Activated CD8-positive, alpha-beta memory T cell treated with anti-CD3 and anti-CD28 coated beads for 4 hours (primary cell): ENCODE measurements at places on chromosomes 16 and 17.

DNA sequence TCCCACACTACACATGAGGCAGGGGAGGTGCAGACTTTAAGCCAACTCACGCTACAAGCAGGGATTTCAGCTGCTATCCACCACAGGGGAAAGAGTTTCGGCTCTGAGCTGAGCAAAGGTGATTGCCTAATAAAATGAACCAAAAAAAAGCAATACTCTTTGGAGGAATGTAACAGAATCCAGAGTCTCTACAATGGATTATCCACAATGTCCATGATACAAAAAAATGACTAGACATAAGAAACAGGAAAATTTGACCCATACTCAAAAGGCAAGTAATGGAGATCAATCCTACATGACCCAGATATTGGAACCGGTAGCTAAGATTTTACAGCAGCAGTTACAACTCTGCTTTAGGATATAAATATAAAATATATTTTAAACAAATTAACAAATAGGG, 19.0 kb upstream of the TMEM204 start:
- DNase-seq, result no peak

DNA sequence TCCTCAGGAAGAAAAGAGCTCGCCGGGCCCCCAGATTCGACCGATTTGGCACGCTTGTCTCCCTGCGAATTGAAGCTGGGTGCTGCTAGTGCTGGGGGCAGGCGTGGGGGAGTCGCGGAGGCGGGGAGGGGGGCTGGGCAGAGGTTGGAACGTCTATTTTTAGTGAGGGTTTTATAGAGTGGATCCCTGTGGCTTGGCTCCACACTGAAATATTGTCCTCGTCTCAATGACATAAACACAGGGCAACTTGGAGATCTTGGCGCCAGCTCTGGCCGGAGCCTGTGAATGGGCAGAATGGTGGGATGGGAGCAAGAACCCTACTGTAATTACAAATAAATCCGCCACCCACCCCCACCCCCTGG, 15.7 kb upstream of the NOG start:
- no peak for DNase-seq

DNA sequence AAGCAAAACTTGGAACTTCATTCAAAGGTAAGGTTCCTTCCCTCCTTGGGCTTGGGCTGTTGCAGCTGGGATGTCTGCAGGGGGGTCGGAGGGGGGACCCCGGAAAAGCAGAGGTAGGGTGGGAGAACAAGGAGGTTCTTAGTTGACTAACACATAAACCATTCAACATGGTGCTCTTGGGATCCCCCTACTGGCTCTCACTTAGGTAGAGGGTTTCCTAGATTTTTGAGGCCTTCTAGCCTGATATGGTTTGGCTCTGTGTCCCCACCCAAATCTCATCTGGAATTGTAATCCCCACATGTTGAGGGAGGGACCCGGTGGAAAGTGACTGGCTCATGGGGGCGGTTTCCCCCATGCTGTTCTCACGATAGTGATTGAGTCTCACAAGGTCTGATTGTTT, 93.9 kb downstream of the RGS9 start:
- DNase-seq, result no peak

DNA sequence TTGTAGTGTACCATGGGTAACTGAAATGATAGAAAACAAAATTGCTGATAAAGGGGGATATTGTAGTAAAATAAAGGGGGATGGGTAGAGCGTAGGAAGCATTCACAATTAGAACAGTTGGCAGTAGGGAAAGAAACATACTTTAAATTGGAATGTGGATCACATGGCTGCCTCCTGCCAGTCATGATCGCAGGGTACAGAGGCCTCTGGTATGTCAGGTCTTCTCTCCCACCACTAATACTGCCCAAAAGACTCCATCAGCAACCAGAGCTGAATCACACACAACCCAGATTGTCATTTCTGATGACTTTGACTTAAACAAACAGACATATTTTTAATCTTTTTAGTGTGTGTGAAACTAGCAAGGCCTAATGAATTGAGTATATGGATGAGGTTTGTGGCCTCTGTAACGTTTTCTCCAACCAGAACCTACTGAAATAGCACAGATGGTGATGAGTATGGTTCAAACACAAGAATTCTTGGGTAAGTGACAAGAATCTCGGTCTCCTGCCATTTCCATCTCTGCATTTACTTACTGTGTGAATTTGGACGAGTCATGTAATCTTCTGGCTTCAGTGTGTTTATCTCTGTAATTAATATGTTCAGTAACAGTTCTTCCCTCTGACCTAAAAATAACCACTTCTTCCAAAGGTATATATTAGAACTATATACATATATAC, 112.6 kb downstream of the USP22 start:
- DNase-seq, result no peak

DNA sequence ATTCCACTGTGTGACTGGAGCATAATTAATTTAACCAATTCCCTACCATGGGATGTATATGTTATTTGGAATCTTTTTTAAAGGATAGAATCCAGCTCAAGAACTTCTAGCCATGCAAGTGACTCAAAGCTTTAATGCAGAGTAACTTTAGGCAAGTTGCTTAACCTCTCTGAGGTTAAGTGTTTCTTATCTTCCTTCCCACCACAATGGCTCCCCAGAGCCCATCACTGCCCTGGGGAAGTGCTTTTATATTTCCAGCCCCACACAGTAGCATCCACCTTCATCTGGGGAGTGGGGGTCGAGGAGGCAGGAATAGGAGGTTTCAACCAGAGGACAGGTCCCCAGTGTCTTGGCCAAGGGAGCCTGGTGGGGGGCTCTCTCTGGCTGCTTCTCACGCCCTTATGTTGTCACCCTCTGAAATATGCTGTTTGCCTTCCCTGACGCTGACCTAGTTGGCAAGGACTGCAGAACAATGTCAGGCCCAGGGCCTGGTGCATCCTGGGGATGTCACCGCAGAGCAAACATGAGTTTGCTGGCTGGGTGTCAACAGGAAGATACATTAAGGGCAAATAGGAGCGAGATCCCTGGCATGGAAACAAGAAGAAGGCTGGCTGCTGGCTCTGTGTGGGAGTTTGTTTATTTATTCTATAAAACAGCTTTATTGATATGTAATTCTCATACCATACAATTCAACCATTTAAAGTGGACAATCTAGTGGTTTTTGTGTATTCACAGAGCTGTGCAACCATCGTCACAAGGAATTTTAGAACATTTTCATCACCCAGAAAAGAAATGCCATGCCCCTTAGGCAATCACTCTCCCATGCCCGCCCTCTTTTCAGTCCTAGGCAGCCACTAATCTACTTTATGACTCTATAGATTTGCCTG, 46.6 kb upstream of the WSB1 start:
- DNase-seq, result no peak

GRCh38 chr17:64015447-64015846, 5.0 kb downstream of the ICAM2 start:
- DNase-seq, result no peak

DNA sequence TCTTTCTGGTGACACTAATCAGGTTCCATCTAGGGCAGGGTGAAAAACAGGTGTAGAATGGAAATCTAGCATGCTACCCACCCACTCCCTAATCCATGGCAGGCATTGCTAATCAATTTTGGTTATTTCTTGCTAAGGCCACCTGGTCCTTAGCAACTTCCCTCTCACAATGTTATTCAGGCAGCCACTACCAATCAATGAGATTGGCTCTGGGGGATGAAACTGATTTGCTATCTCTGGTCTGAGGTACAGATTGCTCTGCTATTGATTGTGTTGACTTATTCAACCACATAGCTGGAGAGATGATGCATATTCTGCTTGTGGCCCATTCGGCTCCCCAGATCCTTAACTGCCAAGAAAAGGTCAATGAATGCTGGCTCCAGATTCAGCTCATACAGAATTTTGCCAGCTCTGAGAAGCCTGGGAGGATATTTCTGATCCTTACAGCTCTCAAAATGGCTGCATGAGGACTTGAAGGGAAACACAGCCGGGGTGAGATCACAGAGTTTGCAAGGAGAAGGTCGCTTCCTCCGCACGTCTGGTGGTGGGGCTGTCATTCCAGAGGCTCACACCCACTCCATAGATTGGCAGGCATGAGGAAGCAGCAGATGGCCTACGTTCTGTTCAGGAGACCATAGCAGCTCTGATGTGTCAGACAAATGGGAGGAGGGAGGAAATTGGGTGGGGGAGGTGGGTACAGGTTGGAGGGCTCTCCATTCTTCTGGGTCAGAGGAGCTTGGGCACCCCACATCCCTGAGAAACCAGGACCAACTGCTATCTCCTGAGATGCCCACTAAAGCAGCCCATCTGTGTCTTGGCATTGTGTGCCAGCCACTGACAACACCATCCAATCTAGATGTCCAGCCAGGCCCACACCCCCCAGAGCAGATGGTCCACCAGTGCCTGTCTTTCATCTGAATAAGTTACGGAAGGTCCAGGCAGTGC, 22.3 kb downstream of the SEZ6 start:
- DNase-seq, result no peak

- DNase-seq, result no peak
Measured at GRCh38 chr17:15382914-15383313, 41.5 kb upstream of the TEKT3 start.

DNA sequence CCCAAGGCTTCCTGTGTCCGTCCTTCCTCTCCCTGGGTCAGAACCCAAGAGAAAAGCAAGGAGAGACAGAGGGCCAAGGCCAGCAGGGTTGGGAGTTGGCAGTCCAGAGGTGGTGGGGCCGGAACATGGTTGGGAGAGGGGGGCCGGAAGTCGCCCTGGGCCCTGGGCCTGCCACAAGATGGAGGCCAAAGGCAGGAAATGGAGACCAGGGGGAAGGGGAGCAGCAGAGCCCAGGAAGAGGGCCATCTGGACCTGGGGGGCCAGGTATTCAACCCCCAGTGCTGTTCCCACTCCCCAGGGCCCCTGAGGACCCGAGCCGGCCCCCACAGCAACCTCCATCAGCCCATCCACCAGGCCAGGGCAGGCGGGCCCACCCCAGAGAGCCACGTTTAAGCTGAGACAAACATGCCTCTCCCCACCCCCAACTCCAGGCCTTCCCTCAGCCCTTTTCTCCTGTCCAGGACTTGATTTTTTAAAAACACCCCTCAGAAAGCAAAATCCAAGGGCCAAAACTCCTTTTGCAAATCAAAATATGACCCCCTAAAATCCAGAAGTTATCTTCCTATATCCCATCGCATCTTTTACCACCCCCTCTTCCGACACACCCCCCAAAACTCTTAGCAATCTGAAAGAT, 4.4 kb upstream of the BCL6B start:
- no peak for DNase-seq

DNA sequence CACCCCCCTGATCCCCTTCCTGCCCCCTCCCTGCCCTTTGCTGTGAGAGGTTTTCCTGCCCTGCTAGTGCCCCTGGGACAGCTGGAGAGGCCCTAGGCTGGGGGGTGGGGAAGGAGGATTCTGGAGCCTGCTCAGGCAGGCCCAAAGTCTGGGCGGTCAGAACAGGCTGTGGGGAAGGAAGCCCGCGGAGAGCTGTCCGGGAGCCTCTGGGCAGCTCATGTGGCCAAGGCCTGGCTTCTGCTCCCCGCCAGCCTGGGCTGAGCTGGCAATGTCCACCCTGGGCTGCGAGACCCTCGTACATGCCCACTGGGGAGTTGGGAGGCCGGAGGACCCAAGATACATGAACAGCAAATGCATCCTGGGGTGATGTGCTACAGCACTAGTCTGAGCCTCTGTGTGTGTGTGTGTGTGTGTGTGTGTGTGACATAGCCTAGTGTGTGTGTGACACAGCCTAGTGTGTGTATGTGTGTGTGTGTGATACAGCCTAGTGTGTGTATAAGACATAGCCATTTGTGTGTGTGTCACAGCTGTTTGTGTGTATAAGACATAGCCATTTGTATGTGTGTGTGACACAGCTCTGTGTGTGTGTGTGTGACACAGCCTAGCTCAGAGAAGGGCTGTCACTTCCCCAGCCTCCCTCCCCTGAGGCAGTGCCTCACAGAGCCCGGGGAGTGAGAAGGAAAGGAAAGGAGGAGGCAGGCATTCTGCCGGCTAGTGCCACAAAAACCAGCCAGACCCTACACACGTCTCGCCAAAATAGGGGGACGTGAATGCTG, 201.4 kb upstream of the CIBAR2 start:
- DNase-seq, result no peak

- DNase-seq, result no peak
Measured at GRCh38 chr17:29007456-29007855, 1.6 kb upstream of the SEZ6 start.

- no peak for DNase-seq
Measured at GRCh38 chr16:30876867-30877266, 17.0 kb downstream of the BCL7C start.

DNA sequence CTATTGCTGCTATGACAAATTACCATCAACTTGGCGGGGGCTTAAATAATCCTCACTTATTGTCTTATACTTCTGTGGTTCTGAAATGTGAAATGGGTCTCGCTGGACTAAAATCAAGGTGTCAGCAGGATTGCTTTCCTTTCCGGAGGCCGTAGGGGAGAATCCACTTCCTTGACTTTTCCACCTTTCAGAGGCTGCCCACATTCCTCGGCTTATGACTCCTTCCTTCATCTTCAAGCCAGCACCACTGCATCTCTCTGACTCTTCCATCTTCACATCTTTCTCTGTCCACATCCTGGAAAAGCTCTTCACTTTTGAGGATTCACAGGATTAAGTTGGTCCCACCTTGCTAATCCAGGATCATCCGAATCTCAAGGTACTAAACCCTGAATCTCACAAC, 217.8 kb downstream of the GRIN2A start:
- DNase-seq, result no peak

GRCh38 chr17:50468304-50469207, at the start of gene CHAD:
TSS of gene CHAD (minus strand) at chr17:50468880. CDS start at chr17:50468813, 67 bp downstream.
- DNase-seq, result no peak

GRCh38 chr17:48528936-48529682, 1.7 kb downstream of the HOXB1 start:
- DNase-seq, result no peak

- no peak for DNase-seq
Measured at GRCh38 chr17:79831265-79832217, 7.7 kb downstream of the CBX4 start.

DNA sequence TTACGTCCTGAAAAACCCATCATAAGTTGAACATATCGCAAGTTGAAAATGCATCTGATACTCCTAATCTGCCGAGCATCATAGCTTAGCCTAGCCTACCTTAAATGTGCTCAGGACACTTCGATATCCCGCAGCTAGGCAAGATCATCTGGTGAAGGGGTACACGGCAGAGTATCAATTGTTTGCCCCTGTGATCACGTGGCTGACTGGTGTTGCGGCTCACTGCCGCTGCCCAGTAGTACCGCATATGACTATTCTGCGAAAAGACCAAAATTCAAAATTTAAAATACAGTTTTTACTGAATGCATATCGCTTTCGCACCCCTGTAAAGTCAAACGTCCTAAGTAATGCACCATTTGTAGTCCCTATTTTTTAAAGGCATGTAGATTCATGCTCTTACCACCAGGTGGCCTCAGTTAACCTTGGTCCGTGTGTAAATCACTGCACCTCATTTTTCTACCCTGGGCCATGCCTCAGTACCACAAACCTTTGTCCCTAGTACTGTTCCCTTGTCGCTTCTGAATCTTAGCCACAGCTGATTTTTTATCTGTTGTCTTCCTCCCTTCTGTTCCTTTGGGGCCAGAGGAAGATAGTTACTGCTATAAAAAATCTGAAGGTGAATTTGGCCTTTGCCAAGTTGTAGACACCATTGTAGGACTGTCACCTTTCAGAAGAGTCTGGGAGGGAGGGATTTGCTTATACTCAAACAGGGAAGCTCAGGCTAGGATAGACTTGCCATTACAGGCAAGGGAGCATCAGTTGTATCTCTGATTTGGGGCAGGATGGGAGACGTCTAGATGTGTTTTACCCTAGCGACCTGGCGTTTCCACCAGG, 34.4 kb downstream of the WWP2 start:
- no peak for DNase-seq

GRCh38 chr17:29155227-29155965, 24.8 kb downstream of the MYO18A start:
- DNase-seq, result no peak

GRCh38 chr17:9213303-9213640, 192.0 kb downstream of the NTN1 start:
- no peak for DNase-seq
